ENCODE measurements at places on chromosomes 2 and 18.

DNA sequence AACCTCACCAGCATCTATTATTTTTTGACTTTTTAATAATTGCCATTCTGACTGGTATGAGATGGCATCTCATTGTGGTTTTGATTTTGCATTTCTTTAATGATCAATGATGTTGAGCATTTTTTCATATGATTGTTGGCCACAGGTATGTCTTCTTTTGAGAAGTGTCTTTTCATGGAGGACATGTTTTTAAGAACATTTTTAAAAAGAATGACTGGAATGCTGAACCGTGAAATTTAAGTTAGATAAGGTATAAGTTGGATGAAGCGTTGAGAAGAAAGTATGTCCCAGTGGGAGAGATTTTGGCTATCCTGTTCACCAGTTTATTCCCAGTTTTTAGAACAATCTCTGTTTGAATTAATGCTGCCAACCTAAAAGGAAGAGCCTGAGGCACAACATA lies 365.9 kb downstream of the CELF4 start:
- no peak for DNase-seq

- no peak for DNase-seq
Observed at GRCh38 chr18:10525371-10525691, 496 bp upstream of the NAPG start.

- peak; percentile 48 for DNase-seq
Observed at GRCh38 chr18:711657-712400, 601 bp downstream of the ENOSF1 start.

DNA sequence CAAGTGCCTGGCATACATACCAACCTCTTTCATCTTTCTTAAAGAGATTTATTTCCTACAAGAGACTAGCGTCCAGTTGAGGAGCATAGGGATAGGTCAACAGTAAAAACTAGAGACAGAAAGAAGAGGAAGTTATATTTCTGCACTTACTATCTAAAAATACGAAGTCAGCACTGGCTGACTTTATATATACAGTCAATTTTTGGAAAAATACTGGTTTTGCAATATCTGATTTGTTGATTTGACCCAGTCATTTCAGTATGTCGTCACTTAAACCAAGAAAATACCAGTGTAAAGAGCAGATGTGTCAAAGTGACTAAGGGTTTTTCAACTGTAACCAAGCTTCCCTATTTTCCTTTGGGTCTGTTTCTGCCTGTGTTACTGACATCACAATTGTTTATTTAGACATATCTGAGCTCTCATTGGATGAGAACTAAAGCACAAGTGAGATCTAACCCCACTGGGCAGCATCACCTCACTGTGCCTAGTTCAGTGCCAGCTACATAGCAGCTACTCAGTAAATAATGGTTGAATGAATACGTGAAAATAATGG lies 23.0 kb downstream of the CYTIP start:
- DNase-seq = no peak

- DNase-seq = no peak
Observed at GRCh38 chr2:6443061-6443823, 422.5 kb downstream of the CMPK2 start.
